CD4-positive, alpha-beta T cell treated with Interleukin-12 subunit alpha and Interleukin-12 subunit beta, for 1 hour (primary cell): ENCODE measurements at places on chromosomes 3 and 15.

GRCh38 chr3:177145954-177146353 is 51.3 kb downstream of the TBL1XR1 start:
- DNase-seq: no peak

DNA sequence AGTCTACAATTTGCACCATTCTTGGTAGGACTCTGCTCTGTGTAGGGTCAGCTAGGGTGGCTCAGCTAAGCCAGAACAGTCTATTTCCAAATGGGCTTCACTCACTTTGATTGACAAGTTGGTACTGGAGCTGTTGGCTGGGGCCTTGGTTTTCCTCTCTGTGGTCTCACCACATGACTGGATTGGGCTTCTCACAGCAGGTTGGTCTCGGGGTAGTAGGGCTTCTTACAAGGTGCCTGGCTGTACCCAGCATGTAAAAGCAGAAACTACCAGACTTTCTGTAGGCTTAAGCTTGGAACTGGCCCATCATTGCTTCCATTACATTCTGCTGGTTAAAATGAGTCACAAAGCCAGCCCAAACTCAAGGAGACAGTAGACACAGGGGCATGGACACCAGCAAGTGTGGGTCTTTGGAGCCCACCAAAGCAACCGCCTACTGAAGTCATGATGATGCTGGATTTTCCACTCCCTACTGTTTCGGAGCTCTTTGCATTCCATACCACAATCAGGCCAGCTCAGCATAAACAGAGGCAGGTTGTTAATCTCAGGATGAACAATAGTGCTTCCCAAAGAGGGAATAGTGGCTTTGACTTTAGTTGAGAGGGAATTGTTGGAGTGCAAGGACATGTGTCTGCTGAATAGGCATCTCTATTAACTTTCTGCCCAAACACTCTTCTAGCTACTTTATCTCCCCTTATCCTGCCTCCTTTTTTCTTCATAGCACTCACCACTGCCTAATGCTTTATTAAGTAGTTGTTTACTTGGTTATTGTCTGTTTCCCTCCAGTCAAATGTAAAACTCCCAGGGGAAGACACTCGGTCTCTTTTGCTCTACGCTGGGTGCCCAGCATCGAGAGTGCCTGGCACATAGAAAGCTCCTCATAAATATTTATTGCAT is 78.0 kb upstream of the RARB start:
- no peak for DNase-seq

- no peak for DNase-seq
Measured at GRCh38 chr3:11212784-11213183, 58.5 kb downstream of the HRH1 start.

- no peak for DNase-seq
Measured at GRCh38 chr15:72784456-72784876, 908 bp upstream of the ADPGK start.

- DNase-seq: no peak
Measured at GRCh38 chr15:53862386-53862785, 102.9 kb upstream of the WDR72 start.

GRCh38 chr15:67765701-67766100 is 59.6 kb upstream of the SKOR1 start:
- no peak for DNase-seq

DNA sequence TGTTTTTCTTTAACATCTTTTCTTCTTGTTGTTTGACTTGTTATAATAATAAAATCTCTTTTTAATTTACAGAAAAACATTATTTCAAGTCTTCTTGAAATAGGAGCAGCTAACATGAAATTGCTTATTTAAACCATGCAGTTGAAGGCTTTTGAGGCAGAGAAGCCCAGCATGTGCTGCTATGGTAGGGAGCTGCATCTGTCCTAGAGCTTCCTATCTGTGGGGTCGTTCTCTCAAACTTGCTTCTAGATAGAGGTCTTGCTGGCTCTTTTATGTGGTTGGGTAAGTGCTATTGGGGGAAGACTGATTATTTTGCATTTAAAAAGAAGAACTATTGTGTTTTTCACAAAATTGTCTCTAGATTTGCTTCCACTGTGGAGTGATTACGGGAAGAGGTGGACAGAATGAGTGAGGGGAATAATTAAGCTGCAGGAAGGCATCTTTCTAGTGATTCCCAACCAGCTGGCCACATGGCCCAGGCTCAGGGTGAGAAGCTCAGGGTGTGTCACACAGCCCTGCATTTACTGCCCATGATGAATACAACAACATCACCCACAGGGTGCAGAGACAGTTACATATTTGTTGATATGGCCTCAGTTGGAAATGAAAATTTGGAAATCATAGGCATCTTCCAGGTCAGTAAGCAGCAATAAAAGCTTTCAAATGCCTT is 98.7 kb downstream of the CHST2 start:
- DNase-seq: no peak

DNA sequence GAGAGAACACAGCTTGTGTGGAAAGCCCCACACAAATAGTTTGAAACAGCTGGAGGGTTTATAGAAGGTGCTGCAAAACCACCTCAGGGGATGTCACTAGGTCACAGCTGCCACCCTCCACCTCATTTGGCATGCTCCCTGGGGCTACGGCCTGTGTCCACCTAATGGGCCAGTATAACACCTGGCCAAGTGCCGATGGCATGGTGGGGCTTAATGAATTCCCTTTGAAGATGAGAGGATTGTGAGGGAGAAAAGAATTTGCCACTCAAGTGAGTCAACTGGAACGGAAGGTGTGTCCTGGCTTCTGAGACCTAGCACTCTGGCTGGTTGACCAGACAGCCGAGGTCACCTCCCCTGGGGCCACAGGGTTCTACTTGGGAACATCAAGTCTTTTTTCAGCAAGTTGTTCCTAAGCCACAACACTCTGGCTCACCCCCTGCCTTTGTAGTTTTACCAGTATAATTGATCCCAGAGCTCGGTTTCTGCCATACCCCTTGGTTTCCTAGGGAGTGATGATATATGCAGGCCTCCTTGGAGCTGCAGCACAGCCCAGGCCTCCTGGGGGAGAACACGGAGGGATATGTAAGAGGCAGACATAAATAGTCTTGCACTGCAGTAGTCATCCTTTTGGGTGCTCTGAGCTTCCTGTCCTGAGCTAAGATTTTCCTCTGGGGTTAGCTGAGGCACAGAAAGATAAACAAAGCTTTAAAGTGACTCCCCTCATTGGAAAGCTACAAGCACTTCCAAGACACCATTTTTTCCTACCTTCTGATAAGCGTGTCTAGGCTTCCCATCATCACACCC is 178.2 kb upstream of the LPP start:
- peak; percentile 24 for DNase-seq

DNA sequence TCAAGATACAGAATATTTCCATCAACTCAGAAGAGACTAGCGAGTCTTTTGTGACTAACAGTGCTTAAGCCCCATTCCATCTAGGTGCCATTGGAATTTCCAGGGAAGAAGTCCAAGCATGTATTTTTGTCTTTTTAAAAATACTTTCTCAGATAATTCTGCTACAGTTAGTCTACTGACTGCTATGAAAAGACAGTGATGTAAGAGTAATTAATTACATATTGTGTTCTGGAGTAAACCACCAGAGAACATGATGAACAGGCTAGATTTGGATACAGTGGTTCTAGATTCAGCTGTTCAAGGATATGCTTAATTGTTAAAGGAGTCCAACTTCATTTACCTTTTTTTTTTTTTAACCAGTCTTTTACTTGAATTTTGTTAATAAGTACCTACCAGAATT is 34.8 kb upstream of the PAK6 start:
- DNase-seq: no peak

DNA sequence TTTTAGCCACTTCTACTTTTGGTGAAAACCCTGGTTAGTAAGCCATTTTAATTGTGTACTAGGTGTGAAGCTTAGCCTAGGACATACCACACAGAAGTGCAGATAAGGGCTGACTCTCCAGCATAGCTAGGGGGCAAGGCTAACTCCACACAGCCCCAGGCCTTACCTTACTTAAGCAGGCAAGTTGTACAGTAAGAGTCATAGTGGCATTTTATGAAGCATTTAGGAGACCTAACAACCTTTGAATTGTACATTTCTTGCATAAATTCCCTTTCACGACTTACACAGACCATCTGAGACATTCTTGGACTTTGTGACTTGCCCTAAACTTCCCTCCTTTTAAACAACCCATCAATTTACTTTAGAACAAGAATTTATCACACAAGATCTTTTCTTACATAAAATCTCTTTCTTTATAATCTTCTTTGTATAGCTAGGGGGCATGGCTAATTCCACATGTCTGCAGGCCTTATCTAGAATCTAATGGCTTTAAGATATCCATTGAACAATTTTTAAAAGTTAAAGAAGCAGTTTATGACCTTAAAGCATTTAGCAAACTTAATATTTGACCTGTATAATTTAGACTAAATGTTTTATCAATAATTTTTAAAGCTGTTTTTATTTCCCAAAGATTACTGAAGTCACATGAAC is 18.7 kb upstream of the SKIL start:
- no peak for DNase-seq

- no peak for DNase-seq
Measured at GRCh38 chr3:159732172-159733111, 256.2 kb upstream of the IL12A start.

GRCh38 chr3:139524841-139525636 is 14.5 kb downstream of the RBP1 start:
- no peak for DNase-seq
